ENCODE measurements at places on chromosomes 6 and 20.

DNA sequence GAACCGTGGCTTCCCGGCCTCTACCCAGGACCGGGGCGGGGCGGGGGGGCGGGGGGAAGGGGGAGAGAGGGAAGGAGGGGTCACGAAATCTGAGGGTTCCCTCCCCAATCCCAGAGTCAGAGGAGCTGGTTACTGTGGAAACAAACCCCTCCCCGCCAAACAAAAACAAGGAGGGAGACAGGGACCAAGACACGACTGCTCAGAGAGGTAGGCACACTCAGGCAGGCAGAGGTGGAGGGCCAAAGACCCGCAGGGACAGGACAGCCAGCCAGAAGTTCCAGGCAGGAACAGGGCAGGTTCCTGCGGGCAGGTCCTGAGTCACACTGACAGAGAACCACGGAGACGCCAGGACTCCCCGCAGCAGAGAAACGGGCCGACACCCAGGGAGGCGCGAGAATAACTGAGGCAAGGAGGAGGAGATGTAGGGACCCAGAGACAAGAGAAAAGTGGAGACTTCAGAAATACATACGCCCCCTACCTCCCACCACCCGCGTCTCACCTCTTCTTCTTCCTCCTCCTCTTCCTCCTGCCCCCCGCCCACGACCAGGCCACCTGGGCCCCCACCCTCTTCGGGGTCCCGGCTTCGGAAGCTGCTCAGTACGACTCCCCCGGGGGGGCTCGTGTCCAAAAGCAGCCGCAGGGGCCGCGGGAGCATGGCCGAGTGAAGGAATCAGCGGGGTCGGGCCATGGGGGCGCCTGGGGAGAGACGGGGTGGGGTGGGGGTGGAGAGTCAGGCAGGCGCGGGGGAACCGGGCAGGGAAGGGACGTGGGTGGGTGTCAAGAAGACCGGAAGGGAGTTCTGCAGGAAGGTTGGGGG lies 578 bp downstream of the RGL2 start:
- DNase-seq, result peak; percentile 80
- peaks cover 5% of the 10 kb centered on the region for H3K36me3 ChIP-seq
- no peaks in the 10 kb centered on the region for H3K27me3 ChIP-seq
- H3K4me3 ChIP-seq, result peak overlapping the region; percentile 75
- peak overlapping the region; percentile 93 for H3K27ac ChIP-seq

DNA sequence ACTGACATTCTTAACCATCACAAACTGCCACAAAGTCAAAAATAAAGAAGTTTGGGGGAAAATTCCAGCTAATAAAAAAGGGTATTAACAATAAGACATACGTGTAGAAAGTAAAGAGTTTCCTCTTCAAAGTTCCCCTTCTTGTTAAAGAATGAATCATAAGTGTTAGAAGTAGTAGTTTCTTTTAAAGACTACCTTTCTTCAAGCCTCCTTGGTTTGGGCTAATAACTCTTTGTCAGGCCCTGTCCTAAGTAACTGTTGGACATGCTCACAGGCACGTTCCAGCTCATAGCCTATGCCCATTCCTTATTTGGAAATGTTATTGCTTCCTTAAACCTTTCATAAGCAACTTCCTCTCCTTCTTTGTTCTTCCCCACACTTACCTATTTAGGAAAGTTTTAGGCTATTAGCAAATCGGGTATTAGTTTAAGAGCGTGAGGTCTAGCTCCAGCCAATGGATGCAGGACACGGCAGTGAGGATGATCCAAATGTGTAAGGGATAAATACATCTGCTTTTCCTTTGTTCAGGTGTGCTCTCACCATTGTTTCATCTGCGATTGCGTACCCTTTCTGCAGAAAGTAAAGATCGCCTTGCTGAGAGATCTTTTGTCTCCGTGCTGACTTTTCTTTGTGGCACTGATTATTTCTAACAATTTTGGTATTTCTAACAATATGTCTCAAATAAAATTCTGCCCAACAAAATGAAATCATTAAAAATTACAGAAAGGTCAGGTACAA lies 64.9 kb downstream of the CHD6 start:
- H3K4me3 ChIP-seq, result no peak overlapping the region
- H3K27ac ChIP-seq, result no peak overlapping the region
- H3K36me3 ChIP-seq, result 0 out of 3 replicates have a peak, but pooled peaks cover 3% of the 10 kb centered on the region
- H3K4me1 ChIP-seq, result peaks cover 46% of the 10 kb centered on the region
- DNase-seq, result no peak

DNA sequence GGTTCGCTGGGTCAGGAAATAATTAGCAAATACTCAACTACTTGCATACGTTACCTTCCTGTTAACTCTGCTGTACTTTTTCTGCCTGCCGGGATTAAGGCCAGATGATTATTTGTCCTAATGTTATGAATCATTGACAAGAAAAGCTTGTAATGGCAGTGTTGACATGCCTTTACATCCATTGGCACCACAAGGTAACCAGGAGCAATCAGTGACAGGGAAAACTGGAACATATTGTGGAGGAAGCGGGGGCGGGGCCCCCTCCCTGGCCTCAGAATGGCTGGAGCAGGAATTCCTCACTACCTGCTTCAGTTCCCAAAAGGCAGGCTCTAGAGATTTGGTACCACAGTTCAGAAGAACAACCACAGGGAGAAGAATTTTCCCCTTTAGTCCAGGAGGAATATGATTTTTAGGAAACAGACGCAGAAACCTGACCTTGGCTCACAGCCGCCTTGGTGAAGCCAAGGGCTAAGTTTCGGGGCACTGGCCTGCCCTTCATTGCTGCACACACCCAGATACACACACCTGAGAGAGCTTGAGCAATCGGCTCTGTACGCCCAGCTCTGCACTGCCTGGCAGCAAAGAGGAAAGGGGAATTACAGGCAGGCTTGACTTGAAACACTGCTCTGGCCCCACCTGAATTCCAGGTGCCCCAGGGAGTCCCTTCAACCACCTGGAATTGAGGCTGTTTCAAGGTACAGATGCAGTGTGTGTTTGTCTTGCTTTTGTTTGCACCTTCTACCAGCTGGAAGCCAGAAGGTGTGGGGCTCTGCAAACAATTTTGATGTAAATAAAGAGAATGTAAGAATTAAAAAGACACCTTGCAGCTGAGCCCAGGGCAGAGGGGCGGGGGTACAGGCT lies 89.8 kb downstream of the MYB start:
- no peaks in the 10 kb centered on the region for H3K27me3 ChIP-seq
- H3K4me3 ChIP-seq, result no peak overlapping the region
- no peak overlapping the region for H3K27ac ChIP-seq
- no peak for DNase-seq

- H3K36me3 ChIP-seq, result no peaks in the 10 kb centered on the region
- no peaks in the 10 kb centered on the region for H3K27me3 ChIP-seq
- H3K27ac ChIP-seq, result peak overlapping the region; percentile 79
- DNase-seq, result no peak
- H3K4me1 ChIP-seq, result peaks cover 17% of the 10 kb centered on the region
These were observed 404 bp downstream of the CEP162 start for GRCh38 chr6:84227044-84227433.

DNA sequence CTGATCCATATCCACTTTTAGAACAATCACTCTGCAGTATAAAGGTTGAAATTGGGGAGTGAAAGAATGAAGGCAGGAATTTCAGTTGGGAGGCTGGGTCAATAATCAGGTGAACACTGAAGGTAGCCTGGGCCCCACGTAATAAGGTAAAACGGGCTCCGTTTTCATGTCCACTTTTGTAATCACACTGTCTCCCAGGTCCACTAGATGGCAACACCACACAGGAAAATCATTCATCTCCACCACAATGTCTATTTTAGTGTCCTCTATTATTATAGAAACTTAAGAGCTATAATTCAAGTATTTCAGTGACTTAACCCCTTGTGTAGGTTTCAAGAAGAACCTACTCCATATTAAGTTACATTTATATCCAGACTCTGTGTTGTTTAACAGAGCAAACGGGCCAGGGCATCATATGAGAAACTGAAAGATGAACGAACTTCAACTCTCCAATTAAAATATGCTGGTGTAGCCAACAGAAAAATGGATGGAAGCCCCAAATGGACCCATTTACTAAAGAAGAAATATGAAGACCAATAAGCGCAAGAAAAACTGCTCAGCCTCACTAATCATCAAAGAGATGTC lies 45.9 kb upstream of the MC3R start:
- H3K36me3 ChIP-seq, result no peaks in the 10 kb centered on the region
- no peaks in the 10 kb centered on the region for H3K4me1 ChIP-seq
- H3K27me3 ChIP-seq, result no peaks in the 10 kb centered on the region

- H3K27ac ChIP-seq, result no peak overlapping the region
- no peaks in the 10 kb centered on the region for H3K27me3 ChIP-seq
- H3K4me3 ChIP-seq, result no peak overlapping the region
- H3K36me3 ChIP-seq, result no peaks in the 10 kb centered on the region
- no peak for DNase-seq
These were observed 35.2 kb upstream of the KIF13A start for GRCh38 chr6:18022398-18023231.

GRCh38 chr20:62244644-62245108 lies 6.4 kb downstream of the OSBPL2 start:
- peak; percentile 34 for DNase-seq
- H3K36me3 ChIP-seq, result peaks cover 17% of the 10 kb centered on the region
- H3K4me3 ChIP-seq, result no peak overlapping the region
- no peak overlapping the region for H3K27ac ChIP-seq

DNA sequence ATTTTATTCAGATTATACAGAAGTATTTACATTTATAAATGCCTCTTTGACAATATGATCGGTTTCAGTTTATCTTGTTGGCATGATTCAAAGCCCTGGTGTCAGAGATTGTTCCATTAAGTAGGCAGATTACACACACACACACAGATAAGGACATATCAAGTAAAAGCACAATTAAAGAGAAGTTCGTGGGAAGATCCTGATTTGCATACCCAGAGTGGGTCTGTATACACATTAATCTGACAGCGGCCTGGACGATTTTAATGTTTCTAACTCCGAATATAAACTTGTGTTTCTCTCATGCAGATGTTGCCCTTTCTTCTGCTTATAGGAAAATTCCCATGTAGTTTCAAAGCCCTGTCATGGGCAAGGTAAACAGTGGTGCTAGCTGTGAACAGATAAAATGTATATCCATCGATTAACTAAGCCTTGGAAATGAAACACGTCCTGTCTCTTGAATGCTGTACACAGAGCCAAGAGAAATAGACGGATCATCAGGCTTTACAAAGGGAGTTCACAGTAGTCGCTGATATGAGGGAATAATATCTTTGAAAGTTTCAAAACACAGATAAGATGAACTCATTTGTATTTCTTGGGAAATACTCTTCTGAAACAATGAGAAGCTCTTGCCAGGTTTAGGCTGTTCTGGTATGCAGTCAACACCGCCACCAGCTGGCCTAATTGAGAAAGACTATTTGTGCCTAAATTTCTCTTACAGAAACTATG lies 108.2 kb upstream of the GMDS start:
- no peak overlapping the region for H3K27ac ChIP-seq
- H3K4me1 ChIP-seq, result peaks cover 13% of the 10 kb centered on the region
- peak; percentile 79 for DNase-seq
- no peaks in the 10 kb centered on the region for H3K27me3 ChIP-seq
- no peaks in the 10 kb centered on the region for H3K36me3 ChIP-seq
- H3K4me3 ChIP-seq, result no peak overlapping the region

- no peak for DNase-seq
- no peak overlapping the region for H3K27ac ChIP-seq
- no peaks in the 10 kb centered on the region for H3K4me1 ChIP-seq
- no peaks in the 10 kb centered on the region for H3K27me3 ChIP-seq
- H3K4me3 ChIP-seq, result no peak overlapping the region
- H3K36me3 ChIP-seq, result no peaks in the 10 kb centered on the region
These were observed 230.3 kb downstream of the PKHD1 start for GRCh38 chr6:51857134-51857533.

DNA sequence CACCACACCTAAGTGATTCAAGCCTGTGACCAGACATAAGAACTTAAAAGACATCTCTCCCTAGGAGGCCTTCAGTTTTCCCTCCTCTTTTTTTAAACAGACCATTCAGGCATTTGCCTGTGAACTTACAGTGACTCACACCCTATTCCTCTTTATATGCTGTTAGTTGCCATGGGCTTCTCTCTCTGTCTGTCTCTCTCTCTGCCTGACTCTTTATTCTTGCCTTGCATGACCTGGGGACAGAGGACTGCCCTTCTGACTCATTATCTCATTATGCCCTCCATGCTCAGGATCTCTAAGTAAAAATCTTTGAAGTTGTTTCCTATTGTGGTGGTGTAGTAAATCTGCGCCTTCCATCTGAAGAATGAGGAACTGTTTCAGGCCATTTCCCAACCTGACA lies 442.2 kb upstream of the MAN1A1 start:
- DNase-seq, result no peak
- H3K4me1 ChIP-seq, result no peaks in the 10 kb centered on the region
- no peak overlapping the region for H3K27ac ChIP-seq
- H3K4me3 ChIP-seq, result no peak overlapping the region
- H3K36me3 ChIP-seq, result no peaks in the 10 kb centered on the region

GRCh38 chr20:32201977-32202363 lies 5.6 kb downstream of the PLAGL2 start:
- H3K4me1 ChIP-seq, result peaks cover 51% of the 10 kb centered on the region
- peaks cover 2% of the 10 kb centered on the region for H3K27me3 ChIP-seq
- H3K4me3 ChIP-seq, result no peak overlapping the region
- DNase-seq, result no peak
- peaks cover 48% of the 10 kb centered on the region for H3K36me3 ChIP-seq

DNA sequence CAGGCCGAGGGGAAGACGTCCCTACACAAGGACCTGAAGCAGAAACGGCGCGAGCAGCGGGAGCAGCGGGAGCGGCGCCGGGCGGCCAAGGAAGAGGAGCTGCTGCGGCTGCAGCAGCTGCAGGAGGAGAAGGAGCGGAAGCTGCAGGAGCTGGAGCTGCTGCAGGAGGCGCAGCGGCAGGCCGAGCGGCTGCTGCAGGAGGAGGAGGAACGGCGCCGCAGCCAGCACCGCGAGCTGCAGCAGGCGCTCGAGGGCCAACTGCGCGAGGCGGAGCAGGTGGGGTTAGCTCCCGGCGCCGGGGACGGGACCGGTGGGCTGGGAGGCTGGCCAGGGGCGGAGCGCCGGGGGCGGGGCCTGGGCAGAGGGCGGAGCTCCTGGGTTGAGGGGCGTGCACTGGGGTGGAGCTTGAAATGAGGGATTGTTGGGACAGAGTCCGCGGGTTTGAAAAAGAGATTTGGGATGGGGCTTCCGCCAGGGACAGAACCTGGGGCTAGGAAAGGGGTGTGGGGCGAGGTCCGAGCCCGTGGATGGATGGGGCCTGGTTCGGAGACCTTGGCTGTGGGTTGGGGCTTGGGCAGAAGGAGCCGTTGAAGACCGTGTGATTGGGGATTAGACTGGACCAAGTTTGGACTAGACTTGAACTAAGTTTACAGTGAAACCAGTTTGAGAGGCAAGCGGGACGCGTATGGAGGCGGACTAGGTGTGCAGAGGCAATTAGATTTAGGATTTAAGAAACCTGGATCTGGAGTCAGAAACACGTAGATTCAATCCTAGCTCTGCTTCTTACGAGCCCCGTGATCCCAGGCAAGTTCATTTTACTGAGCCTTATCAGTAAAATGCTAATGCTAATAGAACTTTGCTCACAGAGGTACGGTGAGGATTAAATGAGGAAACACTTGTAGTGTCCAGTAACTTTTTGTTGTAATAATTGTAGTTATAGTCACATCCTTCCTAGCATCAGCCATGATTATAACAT lies 20.9 kb downstream of the DEF6 start:
- peak overlapping the region; percentile 81 for H3K4me3 ChIP-seq
- H3K27me3 ChIP-seq, result no peaks in the 10 kb centered on the region
- no peaks in the 10 kb centered on the region for H3K36me3 ChIP-seq
- H3K4me1 ChIP-seq, result peaks cover 20% of the 10 kb centered on the region

- H3K4me1 ChIP-seq, result peaks cover 26% of the 10 kb centered on the region
- no peak overlapping the region for H3K27ac ChIP-seq
- DNase-seq, result no peak
- no peaks in the 10 kb centered on the region for H3K27me3 ChIP-seq
- H3K36me3 ChIP-seq, result peaks cover 2% of the 10 kb centered on the region
- H3K4me3 ChIP-seq, result no peak overlapping the region
These were observed 16.0 kb downstream of the ANKS1A start for GRCh38 chr6:34904990-34905613.
